ENCODE measurements at places on chromosomes 16 and 17. TPM values are rescaled to one million over a fixed set of nuclear protein-coding genes. Genes with fewer than 3 reads are reported as not detected.

DNA sequence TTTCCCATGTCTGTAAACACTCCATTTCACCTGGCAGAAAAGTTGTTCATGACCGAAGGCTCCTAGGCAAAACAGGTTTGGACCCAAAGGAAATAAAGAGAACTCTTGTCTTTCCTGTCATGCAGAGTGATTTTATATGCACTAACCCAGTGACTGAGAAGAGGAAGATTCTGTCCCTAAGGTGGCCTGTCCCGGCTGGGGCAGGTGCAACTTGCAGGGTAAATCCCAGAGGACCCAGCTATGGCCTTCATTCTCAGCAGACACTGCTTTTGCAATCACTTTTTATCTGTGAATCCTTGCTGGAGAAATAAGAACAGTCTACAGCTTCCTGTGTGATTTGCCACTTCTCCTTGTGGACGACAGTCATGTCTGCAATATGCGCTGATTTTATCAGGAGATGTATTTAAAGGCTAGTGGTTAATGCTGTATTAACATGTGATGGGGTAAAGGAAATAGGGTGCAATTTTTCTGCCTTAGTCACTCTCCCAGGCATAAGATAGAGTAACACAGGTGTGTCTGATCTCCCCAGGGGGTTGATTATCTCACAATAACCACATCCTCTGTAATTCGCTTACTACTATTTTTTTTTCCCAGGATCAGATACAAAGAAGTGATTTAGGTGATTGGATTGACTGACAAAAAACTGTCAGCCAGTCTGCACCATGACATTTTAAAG is 696.8 kb upstream of the SOX9 start:
- no peaks in the 10 kb centered on the region for H3K27me3 ChIP-seq
- no peak for DNase-seq
- no peaks in the 10 kb centered on the region for H3K4me1 ChIP-seq
- no peak overlapping the region for H3K27ac ChIP-seq

DNA sequence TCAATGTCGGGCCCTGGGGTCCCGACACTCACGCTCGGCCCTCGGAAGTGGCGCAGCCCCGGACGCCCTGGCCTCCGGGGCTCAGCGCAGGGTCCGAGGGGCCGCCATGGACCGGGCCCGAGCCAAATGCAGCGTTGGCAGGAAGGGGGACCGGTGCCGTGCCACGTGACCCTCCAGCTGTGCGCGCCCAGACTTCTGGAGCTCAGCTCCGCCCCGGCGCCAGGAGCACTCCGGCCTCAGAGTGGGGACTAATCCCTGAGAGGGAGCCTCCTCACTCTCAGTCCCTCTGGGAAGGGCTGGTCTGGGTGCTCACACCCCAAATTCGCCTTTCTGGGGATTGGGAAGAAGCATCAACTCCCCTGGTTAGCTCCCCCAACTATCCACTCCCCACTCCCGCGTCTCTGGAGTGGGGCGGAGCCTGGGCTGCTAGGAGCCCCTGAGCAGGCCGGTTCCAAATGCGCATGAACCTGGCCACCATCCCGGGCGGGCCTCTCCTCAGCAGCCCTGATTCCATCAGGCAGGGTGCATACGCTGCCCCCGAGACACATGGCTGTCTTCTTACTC is at the start of gene B3GNT9:
Gene B3GNT9 (minus strand): TSS at position 166 of the 564 bp plus-strand sequence. CDS start 513 bp downstream, outside the sequence.
- H3K27me3 ChIP-seq, result peaks cover 18% of the 10 kb centered on the region
- peaks cover 4% of the 10 kb centered on the region for H3K4me1 ChIP-seq
- peak within 1 kb of the TSS; percentile 60 for H3K4me3 ChIP-seq
- H3K27ac ChIP-seq, result peak within 1 kb of the TSS; percentile 78

DNA sequence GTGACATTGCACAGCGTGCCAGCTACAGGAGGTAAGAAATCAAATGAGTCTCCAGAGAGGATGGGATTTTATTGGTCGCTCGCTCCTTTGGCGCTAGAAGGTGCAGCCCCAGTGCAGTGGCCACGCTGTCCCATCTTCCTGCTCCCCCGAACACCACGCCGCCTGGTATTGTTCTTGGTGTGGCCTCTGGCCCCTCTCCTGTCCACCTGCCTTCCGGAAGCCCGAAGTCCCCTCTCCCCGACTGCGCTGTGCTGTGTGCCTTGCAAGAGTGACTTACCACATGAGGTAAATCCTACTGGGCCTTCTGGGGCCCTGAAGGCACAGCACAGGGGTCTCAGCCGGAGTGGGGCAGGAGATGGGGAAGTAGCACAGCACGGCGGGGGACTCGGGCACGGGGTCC is 58.2 kb downstream of the MARCHF10 start:
- H3K4me3 ChIP-seq, result no peak overlapping the region
- H3K4me1 ChIP-seq, result no peaks in the 10 kb centered on the region

DNA sequence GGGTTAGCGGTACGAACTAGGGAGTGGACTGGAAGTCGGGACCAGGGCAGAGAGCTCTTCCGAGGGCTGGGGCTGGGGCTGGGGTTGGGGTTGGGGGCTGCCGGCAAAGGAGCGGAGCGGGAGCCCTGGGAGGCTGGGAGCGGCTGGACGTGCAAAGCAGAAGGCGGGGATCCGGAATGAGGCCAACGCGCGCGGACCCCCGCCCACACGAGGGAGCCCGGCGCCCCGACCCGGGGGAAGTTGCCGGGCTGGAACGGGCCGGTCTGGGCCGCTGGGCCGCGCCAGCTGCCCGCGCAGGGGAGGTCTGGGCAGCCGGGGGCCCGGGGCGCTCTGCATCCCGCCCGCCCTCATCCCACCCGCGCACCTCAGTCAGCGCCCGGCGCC is 323 bp downstream of the ST3GAL2 start:
- peak overlapping the region; percentile 64 for H3K27ac ChIP-seq
- no peaks in the 10 kb centered on the region for H3K27me3 ChIP-seq
- peak; percentile 63 for DNase-seq
- H3K4me3 ChIP-seq, result peak overlapping the region; percentile 79
- H3K4me1 ChIP-seq, result peaks cover 18% of the 10 kb centered on the region

- H3K4me3 ChIP-seq, result no peak overlapping the region
- H3K4me1 ChIP-seq, result no peaks in the 10 kb centered on the region
- no peak overlapping the region for H3K27ac ChIP-seq
- H3K27me3 ChIP-seq, result no peaks in the 10 kb centered on the region
- no peaks in the 10 kb centered on the region for H3K36me3 ChIP-seq
Measured at GRCh38 chr16:11389631-11390565, 44.6 kb downstream of the RMI2 start.

GRCh38 chr17:71057938-71058337 is 888.6 kb downstream of the KCNJ2 start:
- H3K4me3 ChIP-seq, result no peak overlapping the region
- H3K27me3 ChIP-seq, result no peaks in the 10 kb centered on the region
- no peak overlapping the region for H3K27ac ChIP-seq
- no peaks in the 10 kb centered on the region for H3K36me3 ChIP-seq

GRCh38 chr16:67528222-67528869 is at the start of gene RIPOR1:
RIPOR1 (plus strand) TSS chr16:67528829; CDS start chr16:67538447, 9,618 bp downstream.
- H3K4me3 ChIP-seq, result peak within 1 kb of the TSS; percentile 57
- H3K27ac ChIP-seq, result peak within 1 kb of the TSS; percentile 89
- no peaks in the 10 kb centered on the region for H3K4me1 ChIP-seq
- peak; percentile 72 for DNase-seq
- H3K27me3 ChIP-seq, result no peaks in the 10 kb centered on the region
- no peaks in the 10 kb centered on the region for H3K36me3 ChIP-seq

GRCh38 chr16:11640987-11641817 is 27.1 kb upstream of the SNN start:
- no peak overlapping the region for H3K4me3 ChIP-seq
- peaks cover 3% of the 10 kb centered on the region for H3K4me1 ChIP-seq
- H3K27me3 ChIP-seq, result no peaks in the 10 kb centered on the region
- peak overlapping the region; percentile 81 for H3K27ac ChIP-seq

DNA sequence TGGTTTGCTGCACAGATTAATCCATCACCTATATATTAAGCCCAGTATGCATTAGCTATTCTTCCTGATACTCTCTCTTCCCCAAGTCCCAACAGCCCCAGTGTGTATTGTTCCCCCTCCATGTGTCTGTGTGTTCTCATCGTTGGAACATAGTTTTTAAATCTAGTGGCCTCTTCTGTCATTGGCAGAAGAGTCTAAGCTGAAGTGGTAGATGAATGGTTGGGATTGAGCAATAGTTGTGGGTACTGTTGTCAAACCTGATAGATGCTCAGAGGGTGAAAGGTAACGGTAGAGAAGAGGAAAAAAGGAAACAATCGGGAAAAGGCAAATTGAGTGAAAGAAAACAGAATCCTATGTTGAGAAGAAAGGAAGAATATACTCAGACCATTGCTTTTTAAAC is 29.9 kb downstream of the MAP3K3 start:
- no peaks in the 10 kb centered on the region for H3K27me3 ChIP-seq
- no peak for DNase-seq
- H3K4me3 ChIP-seq, result no peak overlapping the region
- H3K27ac ChIP-seq, result no peak overlapping the region
- H3K36me3 ChIP-seq, result peaks cover 24% of the 10 kb centered on the region

- no peak for DNase-seq
- H3K4me3 ChIP-seq, result no peak overlapping the region
- peaks cover 24% of the 10 kb centered on the region for H3K36me3 ChIP-seq
- no peaks in the 10 kb centered on the region for H3K27me3 ChIP-seq
- no peaks in the 10 kb centered on the region for H3K4me1 ChIP-seq
- H3K27ac ChIP-seq, result no peak overlapping the region
Measured at GRCh38 chr17:82627405-82627804, 20.8 kb downstream of the WDR45B start.

DNA sequence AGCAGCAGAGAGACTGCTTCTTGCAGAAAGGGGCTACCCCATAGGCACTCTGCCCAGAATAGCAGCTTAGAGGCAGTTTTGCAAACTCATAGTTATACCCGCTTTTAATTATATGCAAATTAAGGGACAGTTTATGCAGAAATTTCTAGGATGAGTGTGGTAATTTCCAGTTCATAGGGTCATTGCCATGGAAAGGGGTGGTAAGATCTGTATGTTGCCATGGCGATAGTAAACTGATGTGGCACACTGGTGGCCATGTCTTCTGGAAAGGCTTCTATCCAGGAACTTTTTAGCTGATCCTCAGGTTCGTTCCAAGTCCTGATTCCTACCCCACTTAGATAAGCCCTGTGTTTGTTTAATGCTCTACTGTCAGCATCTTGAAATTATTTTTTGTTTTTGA is 6.2 kb downstream of the STXBP4 start:
- no peaks in the 10 kb centered on the region for H3K27me3 ChIP-seq
- H3K27ac ChIP-seq, result no peak overlapping the region
- H3K4me1 ChIP-seq, result peaks cover 2% of the 10 kb centered on the region
- H3K4me3 ChIP-seq, result no peak overlapping the region
- DNase-seq, result no peak
- no peaks in the 10 kb centered on the region for H3K36me3 ChIP-seq

DNA sequence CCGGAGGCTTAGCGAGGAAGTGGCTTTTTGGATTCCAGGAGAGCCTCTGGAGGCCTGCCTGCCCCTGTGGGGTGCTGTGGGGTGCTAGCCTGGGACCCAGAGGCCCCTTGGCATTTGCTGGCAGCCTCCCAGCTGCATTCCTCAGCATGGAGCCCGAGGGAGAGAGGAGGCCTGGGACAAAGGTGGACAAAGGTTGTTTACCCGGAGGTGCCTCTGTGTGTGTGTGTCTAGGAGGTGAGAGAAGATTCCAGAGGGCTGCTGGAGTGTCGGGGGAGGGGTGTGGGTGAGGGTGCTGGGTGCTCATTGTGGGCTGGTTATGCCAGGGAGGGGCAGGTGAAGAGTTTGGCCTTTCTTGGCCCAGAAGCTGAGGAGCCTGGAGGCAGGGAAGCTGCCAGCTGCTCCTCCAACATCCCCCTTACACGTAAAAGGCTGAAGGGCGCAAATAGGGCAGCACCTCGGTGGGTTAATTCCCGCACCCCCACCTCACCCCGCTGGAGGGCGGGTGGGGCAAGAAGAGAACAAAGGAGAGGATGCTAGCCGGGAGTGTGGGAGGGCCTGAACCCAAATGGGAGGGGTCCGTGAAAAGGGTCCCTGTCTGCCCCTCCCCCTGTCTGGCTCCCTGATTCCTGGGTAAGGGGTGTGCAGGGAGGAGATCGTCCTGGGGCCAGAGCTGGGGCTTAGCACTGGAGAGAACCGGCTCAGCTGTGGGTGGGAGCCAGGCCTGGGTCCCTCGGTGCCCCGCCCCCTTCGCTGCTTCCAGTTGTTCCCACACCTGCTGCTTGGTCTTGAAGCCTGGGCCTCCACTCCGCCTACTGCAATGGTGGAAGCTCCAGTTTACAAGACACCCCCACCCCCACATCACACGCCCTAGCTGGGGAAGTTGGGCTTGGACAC is 9.9 kb downstream of the HEXIM2 start:
- H3K4me1 ChIP-seq, result peaks cover 18% of the 10 kb centered on the region
- peak overlapping the region; percentile 54 for H3K27ac ChIP-seq
- no peak overlapping the region for H3K4me3 ChIP-seq
- peaks cover 7% of the 10 kb centered on the region for H3K36me3 ChIP-seq
- no peaks in the 10 kb centered on the region for H3K27me3 ChIP-seq
- DNase-seq, result peak; percentile 67

DNA sequence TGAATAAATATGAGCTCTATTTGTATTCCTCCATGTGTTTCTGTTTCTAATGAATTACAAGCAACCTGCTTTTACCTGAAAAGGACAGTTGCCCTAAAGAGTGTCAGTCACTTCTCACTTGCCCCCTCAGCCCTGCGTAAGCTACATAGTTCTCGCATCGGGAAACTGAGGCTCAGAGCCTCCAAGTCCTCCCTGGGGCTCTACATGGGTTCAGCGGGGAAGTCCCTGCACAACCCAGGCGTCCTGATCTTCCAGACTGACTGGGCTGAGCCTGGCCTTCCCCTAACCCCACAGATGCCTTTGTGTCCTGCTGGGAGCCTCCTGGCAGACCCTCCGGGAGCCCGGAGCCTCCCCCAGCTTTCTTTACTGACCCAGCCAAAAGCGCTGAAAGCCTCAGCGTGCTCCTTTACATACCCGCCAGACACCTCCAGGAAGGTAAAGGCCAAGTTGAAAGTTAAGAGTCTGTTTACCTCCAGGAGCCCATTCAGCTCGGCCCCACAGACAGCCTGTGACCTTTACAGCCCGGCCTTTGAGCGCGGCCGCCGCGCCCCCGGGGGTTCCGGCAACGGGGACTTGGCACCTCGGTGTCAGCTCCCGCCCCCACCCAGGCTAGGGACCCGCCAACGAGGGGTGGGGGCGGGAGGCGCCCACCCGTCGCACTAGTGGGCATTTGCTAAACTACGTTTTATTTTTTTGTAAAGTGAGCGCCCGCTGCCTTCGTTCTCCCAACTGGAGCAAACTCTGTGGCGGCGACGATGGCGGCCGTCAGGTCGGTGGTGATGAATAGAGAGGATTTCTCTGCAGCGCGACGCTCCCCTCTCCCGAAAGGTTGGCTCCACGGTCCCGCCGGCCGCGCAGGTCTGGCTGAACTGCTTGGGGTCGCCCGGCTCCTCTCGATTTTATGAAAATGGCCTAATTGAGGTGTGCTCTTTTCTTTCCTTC is 4.4 kb upstream of the HOXB13 start:
- H3K4me1 ChIP-seq, result peaks cover 12% of the 10 kb centered on the region
- H3K27ac ChIP-seq, result no peak overlapping the region
- no peak overlapping the region for H3K4me3 ChIP-seq
- no peak for DNase-seq
- no peaks in the 10 kb centered on the region for H3K36me3 ChIP-seq

GRCh38 chr17:41486809-41487530 is 2.7 kb downstream of the KRT36 start:
- H3K36me3 ChIP-seq, result no peaks in the 10 kb centered on the region
- no peak overlapping the region for H3K27ac ChIP-seq
- no peaks in the 10 kb centered on the region for H3K27me3 ChIP-seq
- H3K4me3 ChIP-seq, result no peak overlapping the region
- H3K4me1 ChIP-seq, result no peaks in the 10 kb centered on the region

GRCh38 chr16:15509593-15510535 is 75.5 kb downstream of the BMERB1 start:
- no peaks in the 10 kb centered on the region for H3K36me3 ChIP-seq
- H3K27ac ChIP-seq, result no peak overlapping the region

The TM4SF5 gene
- total RNA-seq, result not detected

The MYL11 gene
- not detected for total RNA-seq

The PLA2G10 gene
- 0.40 TPM for total RNA-seq

The AGRP gene
- total RNA-seq, result not detected

The SDR42E2 gene
- not detected for total RNA-seq

All from lung (tissue), 17 donors.